ENCODE measurements at places on chromosomes 6 and 20. TPM values are rescaled to one million over a fixed set of nuclear protein-coding genes. Genes with fewer than 3 reads are reported as not detected.

The SDC4 gene
- 239 TPM for total RNA-seq

The PLA2G7 gene
- 0.23 TPM for total RNA-seq

The DSP gene
- 80.1 TPM for total RNA-seq

The PET117 gene
- total RNA-seq = 17.4 TPM

The FOXQ1 gene
- 2.0 TPM for total RNA-seq

DNA sequence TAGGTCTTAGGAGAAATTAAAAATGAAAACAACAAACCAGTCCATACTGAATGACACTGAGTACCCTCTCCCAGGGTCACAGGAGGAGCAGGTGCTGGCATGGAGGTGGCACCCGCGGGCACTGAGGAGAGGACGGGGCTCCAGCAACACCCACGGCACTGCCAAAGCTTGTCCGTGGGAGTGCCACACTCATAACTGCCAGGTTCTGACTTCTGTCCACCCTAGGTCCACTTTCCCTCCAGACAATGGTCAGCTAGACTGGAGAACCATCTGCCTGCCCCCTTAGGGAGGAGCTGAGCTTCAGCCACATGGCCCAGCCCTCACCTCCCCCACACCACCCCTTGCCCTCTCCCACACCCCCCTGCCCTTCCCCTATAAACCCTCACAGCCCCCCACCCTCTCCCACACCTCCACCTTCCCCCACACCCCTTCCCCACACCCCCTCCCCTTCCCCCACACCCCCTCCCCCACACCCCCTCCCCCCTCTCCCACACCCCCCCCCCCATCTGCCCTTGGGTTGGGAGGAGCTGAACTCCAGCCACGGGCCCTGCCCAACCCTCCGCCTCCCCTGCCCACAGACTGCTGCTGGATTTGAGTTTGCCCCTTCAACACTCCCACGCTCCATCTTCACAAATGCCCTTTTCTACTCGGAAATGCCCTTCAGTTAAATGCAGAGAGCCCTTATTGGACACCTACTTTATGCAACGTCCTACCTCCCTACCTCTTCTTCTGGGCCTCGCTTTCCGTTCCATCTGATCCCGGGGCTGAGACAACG, 129.6 kb downstream of the TAF4 start:
- DNase-seq = no peak

GRCh38 chr6:149164199-149164750, 153.2 kb upstream of the TAB2 start:
- no peak for DNase-seq

- no peak for DNase-seq
Observed at GRCh38 chr6:108665495-108666196, 104.9 kb downstream of the FOXO3 start.

GRCh38 chr6:12381587-12381986, 91.4 kb downstream of the EDN1 start:
- no peak for DNase-seq

- DNase-seq = no peak
Observed at GRCh38 chr20:32130352-32130751, 20.8 kb downstream of the TM9SF4 start.

- DNase-seq = no peak
Observed at GRCh38 chr6:13496513-13497190, 9.3 kb upstream of the GFOD1 start.

DNA sequence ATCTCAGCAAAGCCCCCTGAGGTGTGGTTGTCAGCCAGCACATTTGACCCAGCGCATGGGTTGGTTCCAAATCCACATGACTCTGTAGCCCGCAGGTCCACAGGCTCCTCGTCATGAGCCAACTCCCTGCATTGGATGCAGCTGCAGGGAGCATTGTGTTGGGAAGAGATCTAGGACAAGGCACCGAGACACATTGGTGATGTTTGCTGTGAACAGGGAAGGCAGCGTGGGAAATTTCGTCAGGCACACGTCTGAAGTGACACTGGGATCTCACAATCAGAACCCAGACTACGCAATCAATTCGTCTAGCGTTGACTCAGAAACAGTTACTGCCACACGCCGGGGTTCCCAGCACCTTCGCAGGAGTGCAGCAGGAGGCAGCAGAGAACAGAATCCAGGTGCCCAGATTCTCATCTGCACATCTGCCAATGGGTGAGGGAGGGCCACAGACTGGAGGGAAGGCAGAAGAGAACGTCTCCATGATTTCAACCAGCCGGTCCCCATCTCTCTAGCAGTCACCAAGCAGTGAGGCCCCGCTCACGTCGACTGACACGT, 177.0 kb downstream of the TTLL2 start:
- DNase-seq = no peak

DNA sequence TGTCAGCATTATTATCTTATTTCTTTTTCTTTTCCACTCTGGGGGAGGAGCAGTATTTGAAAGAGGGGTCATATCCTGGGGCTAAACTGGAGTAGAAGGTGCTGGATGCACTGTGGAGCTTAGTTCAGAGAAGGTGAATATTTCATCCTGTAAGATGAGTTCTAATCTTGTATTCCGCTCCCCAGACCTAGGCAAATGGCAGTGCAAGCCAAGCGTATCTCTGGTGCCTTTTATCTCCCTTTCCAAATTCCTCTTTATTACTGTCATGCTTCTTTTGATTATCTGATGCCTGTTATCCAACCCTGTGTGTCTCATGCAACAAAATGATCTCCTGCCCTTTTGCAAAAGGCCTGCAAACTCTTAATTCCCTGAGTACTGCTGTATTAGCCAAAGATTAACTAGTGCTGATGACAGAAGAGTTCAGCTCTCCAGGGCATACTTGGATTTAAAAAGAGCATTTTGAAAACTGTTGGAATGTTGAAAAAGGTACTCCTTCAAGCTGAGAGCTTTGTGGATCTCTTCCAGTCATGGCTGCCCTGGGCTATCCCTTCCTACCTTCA, 138.0 kb downstream of the CARMIL1 start:
- peak; percentile 18 for DNase-seq
